Esophagus mucosa (tissue), 1 donor: ENCODE measurements at places on chromosomes 11 and 22.

- ATAC-seq: peak; percentile 93
These were observed 187.2 kb downstream of the MAML2 start for GRCh38 chr11:96155627-96156378.

DNA sequence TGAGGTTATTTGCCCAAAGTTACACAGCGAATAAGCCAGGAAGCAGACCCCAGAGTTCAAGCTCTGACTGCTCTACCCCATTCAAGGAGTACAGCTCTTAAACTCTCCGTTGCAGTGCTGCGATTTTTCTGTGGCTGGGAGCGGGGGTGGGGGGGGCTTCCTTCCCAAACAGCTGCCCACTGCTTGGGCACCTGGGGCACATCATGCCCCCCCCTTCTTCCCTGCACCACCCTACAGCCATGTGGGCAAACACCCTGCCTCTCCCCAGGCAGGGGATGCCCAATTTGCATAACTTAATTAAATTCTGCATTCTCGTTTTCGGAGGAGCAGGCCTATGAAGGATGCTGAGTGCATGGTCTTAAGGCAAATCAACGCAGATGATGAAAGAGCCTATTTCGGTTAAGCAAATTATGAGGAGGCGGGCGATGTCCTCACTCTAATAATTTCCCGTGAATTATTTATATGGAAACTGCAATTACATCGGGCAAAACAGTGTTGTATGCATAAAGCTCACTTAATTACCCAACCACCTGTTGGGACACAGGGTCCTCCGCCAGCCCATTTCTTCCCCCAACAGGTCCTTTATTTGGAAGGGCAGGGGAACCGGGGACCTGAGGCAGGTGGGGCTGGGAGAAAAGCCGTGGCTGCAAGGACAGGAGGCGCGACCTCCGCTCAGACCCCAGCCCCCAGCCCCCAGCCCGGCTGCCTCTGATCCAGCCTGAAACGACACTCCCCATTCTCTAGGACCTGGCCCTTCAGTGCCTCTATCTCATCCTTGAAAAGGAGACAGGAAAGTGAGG is 610.5 kb downstream of the BUD13 start:
- ATAC-seq: no peak

GRCh38 chr11:44191322-44192016 is 96.0 kb downstream of the EXT2 start:
- ATAC-seq: peak; percentile 64

DNA sequence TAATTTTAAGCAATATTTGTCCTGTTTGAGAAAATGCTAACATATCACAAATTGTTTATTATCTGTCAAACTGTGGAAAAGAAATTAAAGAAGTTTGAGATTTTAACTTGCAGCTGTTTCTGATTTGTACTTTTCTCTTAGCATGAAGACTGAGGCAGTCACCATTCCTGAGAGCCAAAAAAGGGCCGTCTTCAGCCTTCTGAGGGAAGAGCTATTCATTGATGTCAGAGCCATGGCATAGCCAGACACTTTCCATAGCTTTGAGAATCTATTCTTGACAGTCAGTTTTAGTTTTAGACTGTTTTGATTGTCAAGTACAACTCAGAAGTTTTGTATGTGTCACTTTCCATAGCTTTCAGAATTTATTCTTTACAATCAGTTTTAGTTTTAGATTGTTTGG is 32.1 kb downstream of the YAP1 start:
- no peak for ATAC-seq

DNA sequence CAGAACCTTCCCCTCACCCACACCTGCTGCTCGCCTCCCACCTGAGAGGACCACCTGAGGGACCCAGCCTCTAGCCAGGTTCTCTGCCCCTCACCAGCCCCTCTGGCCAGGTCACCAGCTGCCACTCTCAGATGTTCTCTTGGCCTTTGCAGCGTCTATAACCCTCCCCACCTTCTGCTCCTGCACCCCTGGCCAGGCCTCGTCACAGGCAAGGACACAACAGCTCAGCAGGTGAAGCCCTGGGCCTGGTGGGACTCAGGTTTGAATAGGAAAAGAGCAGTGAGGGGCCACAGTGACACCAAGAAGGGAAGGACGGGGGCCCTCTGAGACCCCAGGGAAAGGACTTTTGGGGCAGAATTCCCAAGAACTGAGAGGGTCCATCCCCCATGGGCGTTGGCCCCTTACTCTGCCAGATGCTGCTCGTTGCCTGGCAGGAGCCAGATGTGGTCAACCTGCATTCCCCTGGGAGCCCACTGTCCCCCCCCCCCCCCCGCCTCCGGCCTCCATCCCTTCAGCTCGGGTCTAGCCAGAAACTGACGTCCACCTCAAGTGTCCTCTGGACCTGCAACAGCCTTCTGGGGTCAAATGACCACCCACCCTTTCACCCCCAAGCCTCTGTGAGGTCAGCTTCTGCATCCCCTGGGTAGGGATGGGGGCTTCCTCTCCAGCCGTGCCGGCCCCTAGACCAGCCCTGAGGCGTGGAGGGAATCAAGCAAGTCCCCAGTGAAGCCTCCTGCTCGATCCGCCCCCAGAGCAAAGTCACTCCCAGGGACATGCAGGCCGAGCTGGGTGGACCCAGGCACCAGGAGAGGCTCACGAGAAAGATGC is 28.7 kb downstream of the SBF1 start:
- ATAC-seq: no peak

- no peak for ATAC-seq
These were observed 47.6 kb upstream of the NAV2 start for GRCh38 chr11:19664886-19665548.

DNA sequence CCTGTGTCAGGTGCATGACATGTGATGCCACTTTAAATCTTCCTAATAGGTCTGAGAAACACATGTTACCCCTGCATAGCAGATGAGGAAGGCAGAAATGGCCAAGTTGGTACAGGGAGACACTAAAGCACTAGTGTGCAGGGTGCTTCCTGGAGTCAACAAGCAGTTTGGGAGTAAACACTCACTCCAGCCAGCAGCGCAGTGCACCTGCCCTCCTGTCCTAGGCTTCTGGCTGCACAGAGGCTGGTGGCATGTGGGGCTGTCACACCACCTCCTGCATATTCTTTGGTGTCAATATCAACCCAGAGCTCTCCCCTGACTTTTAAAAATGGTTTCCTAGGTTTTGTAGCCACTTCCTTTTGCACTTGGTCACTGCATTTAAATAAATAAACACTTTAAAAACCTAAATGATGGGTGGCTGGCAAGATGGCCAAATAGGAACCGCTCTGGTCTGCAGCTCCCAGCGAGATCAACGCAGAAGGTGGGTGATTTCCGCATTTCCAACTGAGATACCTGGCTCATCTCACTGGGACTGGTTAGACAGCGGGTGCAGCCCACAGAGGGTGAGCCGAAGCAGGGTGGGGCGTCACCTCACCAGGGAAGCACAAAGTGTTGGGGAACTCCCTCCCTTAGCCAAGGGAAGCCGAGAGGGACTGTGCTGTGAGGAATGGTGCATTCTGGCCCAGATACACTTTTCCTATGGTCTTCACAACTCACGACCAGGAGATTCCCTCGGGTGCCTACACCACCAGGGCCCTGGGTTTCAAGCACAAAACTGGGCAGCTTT is 33.5 kb downstream of the GAB4 start:
- ATAC-seq: no peak

DNA sequence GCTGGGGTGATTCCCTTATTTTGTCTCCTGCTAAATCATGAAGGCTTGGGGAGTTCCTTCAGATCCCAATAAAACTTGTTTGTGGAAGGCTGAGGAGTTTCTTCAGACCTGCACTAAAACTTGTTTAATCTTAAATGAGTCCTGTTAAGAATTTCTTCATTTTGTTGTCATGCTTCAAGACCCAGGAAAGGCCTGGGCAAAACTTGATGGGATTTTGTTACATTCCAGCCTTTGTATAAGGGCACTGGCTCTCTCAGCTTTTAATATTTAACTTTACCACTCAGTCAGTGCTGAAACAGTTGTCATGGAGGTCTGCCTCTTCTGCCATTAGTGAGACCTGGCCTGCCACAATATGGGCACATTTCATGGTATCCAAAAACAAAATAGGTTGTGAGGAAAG is 699.0 kb downstream of the ETS1 start:
- ATAC-seq: no peak

- peak; percentile 96 for ATAC-seq
These were observed 566.4 kb downstream of the METTL15 start for GRCh38 chr11:28674433-28675103.

- no peak for ATAC-seq
These were observed 24.6 kb downstream of the STIM1 start for GRCh38 chr11:3879967-3880542.

DNA sequence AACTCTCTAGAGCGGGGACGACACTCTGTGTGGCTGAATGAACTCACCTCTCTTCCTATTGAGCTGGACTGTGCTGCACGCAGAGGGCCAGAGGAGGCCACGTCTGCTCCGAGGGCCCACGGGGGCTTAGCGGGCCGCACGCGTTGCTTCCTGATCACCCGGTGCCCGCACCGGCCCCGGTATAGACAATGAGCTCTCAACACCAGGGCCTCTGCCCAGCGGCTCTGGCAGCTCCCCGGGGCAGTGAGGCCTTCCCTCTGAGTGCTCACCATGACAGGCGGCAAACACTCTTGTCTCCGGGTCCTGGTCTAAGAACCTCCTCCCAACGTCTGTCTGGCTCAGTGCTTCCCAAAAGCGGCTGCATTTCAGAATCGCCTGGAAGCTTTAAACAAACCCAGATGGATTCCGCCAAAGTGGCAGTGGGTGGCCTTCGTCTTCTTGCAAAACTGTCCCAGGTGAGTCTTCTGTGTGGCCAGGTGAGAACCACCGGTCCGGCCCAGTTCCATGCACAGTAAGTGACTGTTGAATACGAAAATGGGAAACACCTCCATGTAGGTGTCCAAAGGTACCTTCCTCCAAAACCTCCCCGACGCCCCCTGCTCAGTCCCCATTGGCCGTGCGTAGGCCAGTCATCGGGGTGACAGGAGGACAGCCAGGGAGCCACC is 47.8 kb upstream of the CCND1 start:
- ATAC-seq: no peak

DNA sequence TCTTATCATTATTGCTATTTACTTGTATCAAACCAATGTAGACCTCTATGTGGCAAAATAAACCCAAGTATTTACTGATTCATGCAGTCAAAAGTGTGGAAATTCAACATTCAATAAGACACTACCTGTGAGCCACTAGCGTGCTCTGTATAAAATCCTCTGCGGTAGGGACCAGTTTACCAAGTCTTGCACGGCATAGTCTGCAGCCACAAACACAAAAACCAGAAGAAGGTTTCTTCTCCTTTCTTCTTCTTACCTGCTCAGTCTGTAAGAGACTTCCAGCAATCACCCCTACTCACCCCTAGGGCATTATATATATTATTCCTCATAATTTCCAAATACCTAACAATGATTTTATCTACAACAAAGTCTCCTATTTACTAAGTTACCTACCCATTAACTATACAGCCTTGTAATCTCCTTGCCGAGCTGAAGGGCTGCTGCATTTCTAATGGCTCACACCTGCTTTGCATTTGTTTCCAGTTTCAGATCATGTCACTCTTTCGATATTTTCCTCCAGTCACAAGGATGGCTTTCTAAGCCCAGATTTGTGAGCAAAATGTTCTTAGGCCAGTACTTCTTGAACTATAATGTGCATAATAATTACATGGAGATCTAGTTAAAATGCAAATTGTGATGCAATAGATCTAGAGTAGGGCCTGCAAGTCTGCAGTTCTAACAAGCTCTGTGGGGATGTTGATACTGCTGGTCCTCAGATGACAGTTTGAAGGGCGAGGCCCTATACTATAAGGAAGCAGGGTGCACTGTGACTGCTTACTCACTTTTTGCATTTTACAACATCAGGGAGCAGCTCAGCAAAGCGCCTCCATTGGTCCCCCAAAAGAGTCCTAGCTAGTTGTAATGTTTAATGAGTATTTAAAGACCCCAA is 191.9 kb upstream of the DDI1 start:
- ATAC-seq: no peak

- no peak for ATAC-seq
These were observed 16.2 kb downstream of the MISFA start for GRCh38 chr11:18615628-18616392.

DNA sequence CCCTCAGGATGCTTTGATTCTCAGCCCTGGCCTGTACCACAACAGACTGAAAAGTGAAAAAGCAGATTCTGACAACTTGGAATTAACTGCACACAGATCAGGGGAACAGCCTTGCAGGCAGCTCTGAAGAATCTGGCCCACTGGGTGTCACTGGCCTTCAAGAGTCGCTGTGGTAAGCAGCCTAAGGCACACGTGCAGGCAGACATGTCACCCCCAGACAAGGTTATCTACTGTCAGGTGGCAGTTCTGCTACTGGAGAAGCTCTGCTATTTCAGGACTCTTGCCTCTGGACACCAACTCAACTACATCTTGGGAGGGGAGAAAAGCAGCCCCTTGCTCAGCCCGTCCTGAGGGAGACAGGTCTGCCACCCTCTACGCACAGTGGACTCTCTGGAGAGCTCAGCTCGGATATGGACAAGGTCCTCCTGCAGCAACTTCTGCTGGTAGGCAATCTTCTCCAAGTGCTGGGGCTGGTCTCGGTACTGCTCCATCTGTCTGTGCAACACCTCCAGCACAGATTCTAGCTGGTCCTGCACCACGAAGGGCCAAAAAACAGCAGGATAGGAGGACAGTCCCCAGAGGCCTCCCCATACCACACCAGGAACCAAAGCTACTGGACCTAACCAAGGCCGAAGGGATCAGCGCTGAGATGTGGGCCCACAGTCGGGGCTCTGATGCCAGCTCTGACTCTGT is 63.0 kb downstream of the C11orf58 start:
- no peak for ATAC-seq

DNA sequence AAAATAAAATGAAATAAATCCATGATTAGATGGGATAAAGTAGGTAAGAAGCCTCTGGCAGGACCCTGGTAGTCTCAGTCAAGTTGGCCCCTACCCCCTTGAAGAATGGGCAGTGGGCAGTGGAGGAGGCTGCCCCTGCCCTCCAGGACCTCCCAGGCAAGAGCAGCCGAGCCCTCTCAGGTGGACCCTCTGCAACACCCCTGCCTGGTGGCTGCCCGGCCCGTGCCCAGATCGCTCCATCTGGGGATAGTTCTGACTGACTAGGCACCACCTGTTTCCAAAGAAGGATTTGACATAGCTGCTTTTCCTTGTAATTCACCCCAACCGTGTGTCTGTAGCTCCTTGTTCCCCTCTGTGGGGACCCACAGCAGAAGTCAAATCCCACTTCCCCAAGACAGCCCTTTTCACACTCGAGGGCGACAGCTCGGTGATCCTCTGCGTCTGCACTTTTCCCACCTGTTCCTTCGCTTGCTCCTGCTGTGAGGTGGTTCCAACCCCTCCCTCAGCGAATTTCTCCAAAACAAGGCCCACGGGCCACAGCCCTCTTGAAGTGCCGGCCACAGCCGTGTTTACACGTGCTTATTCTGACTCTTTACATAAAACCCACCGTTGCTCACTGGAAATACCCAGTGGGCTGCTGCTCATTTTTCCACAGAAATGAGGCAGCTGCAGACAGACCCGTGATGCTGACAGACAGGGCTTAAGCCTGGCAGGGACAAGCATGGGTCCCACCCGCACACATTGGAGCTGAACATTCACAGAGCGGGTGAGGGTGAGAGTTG is 5.5 kb upstream of the TMPRSS13 start:
- ATAC-seq: no peak

GRCh38 chr11:27020751-27021150 is 19.9 kb upstream of the BBOX1 start:
- ATAC-seq: no peak

GRCh38 chr11:134352111-134352510 is 20.3 kb downstream of the GLB1L2 start:
- ATAC-seq: no peak
